NCI-H226 (cell line): ENCODE measurements at places on chromosomes 13 and 19.

DNA sequence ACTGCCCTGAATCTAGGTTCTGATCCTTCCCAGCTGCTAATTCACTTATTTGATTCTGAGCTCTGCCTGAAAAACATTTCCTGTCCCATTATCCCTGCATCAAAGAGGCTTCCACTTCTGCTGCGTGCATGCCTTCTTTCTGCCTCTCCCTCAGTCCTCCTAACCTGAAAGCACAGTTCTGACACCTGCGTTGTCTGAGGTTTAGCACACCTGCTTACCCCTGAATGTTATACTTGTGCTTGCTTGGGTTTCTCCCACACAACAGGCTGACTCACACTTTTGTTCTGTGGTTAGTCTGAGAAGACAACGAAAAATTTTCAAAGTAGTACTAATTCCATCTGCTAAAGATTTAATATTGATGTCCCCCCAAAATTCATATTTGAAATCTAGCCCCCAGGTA, 3.1 kb upstream of the SOHLH2 start:
- DNase-seq = no peak

- no peak for DNase-seq
Observed at GRCh38 chr19:33473653-33474305, 47.8 kb downstream of the PEPD start.

- DNase-seq = no peak
Observed at GRCh38 chr19:51691584-51692428, 1.3 kb upstream of the SPACA6 start.

DNA sequence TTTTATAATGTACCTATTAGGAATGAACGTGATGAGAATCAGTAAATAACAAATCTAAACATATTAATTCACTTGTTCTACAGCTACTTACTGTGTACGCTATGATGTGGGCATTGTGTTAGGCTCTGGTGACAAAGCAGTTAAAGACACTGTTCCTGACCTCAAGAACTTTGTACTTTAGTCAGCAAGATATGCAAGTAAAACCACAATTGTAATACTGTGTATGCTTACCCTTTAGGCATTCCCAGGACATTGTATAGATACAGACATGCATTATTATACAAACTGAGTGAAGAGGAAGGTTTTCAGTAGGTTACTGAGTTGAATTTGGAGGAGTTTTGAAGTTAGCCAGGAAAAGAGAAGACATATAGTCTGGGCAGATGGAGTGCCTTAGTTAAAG, 435.8 kb downstream of the HS6ST3 start:
- DNase-seq = no peak
